ENCODE measurements at places on chromosomes 3 and 15.

- DNase-seq = no peak
Measured at GRCh38 chr3:56942523-56942922, 117.9 kb upstream of the SPATA12 start.

DNA sequence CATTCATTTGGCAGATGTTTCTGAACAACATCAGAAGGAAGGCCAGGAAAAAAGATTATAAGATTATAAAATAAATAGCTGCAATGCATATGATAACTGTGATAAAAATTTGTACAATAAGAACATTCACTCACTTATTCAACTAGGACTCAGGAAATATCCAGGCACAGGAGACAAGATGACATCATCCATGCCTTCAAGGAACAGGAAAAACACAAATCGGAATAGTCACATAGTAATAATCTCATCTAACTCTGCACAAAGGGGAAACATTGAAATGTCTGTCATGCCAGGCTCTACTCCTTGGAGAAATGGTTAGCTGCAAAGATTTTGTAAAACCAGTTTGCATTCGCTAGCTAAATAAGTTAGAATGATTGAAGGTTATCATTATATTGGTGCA, 233.5 kb upstream of the AGTR1 start:
- no peak for DNase-seq

DNA sequence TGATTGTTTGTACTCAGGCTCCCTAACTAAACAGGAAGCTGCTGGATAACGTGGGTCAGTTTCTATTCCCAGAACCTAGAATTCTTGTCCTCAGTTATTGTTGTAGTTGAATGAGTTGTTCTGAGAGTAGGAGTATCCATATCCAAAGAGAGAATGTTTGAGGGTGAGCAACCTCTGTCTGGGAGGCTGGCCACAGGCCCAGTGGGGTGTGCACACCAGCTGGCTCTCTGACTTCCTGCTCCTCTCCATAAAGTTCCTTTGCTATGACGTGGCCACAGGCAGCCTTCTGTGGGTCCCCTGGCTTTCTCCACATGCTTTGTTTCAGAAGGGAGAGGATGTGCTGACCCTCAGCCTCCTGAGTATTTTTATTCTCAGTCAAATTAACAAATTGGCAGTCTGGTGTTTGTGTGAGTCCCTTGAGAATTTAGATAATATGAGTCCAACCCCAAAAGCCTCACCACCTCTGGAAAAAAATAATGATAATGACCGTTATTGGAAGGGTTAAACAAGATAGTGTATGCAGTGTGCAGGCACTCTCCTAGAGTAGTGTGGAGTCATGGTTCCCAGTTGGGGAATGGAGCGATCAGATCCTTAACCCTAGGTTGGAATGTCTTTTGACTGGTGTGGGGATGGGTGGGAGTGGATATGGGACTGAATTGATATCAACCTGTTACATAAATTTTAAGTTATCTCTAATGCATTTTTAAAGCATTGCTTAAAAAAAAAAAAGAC, 47.6 kb upstream of the MED12L start:
- no peak for DNase-seq

GRCh38 chr3:16320711-16321110, 55.7 kb downstream of the OXNAD1 start:
- no peak for DNase-seq

- DNase-seq = no peak
Measured at GRCh38 chr3:17432236-17432635, 310.2 kb downstream of the TBC1D5 start.

GRCh38 chr3:38267662-38268061, 2.0 kb downstream of the SLC22A13 start:
- DNase-seq = no peak

DNA sequence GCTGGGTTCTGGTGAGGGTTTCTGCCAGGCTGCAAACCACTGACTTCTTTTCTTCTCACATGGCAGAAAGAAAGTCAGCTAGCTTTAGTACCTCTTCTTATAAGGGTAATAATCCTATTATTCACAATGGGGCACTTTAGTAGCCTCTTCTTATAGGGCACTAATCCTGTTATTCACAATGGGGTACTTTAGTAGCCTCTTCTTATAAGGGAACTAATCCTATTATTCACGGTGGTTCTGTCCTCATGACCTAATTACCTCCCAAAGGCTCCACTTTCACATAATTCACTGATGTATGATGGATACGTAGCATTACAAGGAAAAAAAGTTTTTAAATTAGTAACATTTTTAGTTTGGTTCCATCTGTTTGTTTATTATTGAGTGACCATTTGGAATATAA, 671.3 kb downstream of the NSUN3 start:
- no peak for DNase-seq
